Endothelial cell (in vitro differentiated cells): ENCODE measurements at places on chromosomes 13 and 19.

DNA sequence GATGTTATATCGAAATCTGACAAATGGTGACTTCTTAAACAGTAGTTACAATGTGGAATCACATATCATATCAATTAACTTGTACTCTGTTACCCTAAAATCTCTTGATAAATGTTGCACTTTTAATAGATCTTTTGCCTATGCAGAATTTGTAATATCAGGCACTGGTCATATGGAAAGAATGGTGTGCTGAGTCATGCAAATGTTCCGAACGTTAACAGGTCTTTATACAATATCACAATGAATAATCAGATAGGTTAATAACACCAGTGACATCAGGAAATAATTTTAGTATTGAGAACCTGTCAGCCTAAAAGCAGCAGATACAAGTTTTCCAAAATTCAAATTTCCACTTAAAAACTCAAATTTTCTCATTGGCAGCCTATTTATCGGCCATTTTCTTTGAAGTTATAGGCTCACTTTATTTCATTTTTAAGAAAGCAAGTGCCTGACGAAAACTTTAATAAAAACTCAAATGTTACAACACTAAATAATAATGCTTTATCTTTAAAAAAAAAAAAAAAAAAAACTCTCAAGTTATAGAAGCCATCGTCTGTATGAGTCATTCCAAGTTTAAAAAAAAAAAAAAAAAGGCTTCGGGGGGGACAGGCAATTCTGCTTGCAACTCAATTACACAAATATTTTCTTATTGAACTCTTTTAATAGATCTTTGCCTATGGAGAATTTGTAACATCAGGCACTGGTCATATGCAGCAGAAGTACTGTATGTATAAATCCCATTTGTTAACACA is 180.9 kb downstream of the DIAPH3 start:
- no peak for DNase-seq

GRCh38 chr19:42158926-42159325 is 26.7 kb upstream of the POU2F2 start:
- DNase-seq = no peak

GRCh38 chr13:76693086-76693485 is 193.1 kb downstream of the KCTD12 start:
- DNase-seq = no peak

GRCh38 chr13:27712421-27712820 is 79.9 kb upstream of the GSX1 start:
- no peak for DNase-seq

DNA sequence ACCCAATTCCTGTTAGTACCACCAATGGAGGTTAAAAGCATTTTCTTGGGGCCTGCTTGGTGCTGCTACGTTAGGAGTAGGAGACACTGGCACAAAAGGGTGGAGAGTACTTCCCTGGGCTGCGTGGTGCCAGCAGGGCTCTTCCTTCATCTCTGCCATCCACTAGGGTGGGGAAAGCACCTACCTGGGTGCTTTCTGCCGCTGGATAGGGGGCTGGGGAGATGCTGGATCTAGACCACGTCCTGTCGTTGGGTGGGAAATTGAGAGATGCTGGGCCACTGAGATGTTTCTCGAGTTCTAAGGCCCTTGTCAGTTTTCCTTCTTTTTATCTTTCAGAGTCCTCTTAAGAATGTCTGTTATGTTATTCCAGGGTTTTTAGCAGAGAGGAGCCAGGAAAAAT is 6.7 kb upstream of the FCGBP start:
- no peak for DNase-seq

DNA sequence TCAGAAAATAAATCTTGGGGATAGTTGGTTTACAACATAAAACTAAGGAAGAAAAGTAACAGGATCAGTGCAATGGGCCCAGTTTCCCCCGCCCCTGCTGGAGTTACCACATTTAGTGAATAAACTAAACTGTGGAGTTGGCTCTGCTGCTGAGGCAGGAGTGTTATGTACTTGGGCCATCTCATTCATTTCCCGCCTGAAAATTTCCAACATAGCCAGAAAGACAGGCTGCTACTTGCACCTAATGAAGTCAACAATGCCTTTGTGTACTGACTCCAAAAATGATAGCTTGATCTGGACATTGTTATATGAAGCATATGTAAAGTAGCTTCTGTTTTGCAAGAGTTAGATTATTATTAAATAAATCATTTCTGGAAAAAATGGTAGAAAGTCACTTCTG is 7.9 kb upstream of the RNASEH2B start:
- DNase-seq = no peak

- no peak for DNase-seq
These were observed 36.1 kb upstream of the PCDH8 start for GRCh38 chr13:52884429-52885010.

DNA sequence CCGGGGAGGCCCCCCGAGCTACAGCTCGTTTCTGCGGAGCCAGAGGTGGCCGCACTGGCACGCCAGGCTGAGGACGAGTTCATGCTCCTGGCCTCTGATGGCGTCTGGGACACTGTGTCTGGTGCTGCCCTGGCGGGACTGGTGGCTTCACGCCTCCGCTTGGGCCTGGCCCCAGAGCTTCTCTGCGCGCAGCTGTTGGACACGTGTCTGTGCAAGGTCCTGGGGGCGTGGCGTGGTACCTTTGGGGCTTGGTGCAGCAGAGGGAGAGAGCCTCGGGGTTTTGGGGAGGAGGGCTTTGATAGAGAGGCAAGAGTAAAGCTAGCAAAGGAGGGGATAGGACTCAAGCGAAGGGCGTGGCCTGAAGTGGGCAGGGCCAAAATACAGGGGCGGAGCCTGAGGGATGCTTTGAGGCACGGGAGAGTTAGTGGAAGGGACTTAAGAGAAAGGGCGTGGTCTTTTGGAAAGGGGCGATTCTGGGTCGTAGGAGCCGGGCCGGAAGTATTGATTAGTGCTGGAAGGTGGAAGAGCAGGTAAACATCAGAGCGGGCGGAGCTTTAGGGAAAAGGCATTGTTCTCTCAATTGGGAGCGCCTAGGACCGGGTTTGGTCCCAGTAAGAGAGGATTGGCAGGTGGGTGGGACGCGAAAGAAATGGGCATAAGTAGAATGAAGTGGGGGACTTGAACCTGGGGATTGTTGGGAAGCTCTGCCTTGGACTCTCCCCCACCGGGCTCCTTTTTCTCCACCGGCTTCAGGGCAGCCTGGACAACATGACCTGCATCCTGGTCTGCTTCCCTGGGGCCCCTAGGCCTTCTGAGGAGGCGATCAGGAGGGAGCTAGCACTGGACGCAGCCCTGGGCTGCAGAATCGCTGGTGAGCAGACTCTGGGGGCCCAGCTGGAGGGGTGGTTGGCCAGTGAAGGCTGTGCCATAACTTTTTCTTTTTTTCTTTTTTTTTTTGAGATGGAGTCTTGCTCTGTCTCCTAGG is 1.2 kb downstream of the PPM1N start:
- DNase-seq = peak; percentile 32

DNA sequence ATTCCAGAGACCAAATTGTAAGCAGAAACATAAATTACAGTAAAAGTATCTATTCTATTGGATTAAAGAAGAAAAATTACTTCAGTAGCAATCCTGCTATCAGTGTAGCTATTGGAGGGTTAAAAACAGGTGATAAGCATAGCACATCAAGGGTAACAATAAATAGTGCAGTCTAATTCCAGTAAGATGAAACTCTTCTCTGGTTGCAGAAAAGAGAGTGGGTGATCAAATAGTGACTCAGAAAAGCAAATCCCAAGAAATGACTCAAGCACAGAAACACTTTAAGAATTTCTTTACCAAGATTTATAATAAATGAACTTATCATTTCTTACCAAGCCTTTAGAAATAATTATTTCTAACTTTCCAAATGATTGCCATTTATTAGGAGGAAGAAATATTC is 135.7 kb downstream of the LMO7 start:
- DNase-seq = no peak

DNA sequence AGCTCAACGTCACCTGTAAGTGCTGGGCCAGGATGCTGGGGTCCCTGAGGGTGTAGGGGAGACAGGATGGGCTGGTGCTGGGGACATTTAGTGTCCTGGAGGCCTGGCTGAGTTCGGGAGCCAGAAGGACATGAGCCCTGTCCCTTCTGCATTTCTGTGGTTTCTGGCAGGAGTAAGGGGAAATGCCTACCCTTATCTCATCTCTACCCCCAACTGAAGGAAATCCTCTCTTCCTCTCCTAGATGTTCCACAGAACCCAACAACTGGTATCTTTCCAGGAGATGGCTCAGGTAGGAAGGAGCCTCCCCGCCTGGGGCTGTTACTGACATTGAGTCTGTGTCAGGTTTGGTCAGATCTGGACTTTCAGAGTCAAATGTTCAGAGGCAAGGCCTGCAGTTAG is 1.2 kb downstream of the CD33 start:
- no peak for DNase-seq

- no peak for DNase-seq
These were observed 15.0 kb upstream of the LMO7 start for GRCh38 chr13:75621147-75621546.

GRCh38 chr19:6632002-6632621 is 37.8 kb downstream of the TNFSF14 start:
- peak; percentile 67 for DNase-seq

GRCh38 chr19:35644987-35645679 is 3.0 kb upstream of the COX6B1 start:
- DNase-seq = peak; percentile 58

DNA sequence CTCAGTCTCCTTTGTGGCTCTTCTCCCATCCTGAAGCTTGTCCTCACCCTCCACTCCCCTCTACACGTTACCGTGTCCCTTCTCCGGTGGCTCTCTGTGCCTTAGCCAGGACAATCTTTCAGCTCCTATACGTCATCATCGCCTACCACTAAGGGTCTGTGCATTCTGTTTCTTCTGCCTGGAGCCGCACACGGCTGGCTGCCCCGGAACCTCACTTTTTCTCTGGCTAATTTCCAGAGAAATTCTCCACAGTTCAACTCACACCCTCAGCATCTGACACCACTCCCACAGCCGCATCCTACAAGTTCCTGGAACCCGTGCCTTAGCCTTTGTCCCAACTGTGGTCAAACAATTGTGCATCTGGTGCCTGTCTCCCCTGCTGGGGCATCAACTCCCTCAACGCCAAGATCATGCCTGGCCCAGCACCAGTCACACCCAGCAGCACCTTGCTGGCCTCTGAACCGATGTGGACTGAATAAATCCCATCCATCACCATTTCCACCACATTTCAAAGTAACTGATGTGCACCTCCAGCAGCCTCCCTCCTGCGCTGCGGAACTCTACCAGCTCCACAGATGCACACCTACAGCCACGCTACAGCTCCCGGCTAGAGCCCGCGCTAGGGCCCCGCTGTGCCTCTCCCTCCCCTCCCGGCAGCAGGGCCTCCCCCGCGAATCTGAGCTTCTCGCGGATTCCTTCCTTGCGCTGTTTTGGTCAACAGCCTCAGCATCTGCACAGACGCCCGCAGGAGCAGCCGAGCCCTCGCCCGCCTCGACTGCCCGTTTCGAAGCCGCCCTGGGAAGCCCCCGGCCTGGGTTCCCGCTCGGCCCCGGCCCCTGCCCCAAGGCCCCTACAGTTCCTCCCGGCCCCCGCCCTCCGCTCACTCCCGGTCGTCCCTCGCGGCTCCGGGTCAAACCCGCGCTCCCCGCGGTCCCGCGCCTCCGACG is 689 bp downstream of the DCUN1D2 start:
- peak; percentile 44 for DNase-seq

- no peak for DNase-seq
These were observed 111.8 kb downstream of the SACS start for GRCh38 chr13:23321535-23322241.

DNA sequence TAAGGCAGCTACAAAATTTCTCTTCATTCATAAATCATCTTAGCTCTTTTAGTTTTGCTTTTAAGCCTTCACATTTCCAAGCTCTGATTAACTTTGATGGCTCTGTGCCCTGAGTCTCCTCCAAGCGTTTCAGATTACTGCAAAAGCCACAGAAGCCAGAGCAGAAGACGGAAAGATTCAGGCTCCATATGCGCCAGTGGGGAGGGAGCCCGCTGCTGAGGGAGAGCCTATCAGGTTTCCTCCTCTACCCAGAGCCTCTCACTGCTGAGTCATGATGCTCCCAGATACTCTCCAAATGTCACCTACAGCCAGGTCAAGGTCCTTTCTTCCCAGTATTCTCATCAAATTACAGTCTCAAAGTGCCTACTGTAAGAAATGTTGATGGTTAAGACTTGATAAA is 193.6 kb downstream of the RAP2A start:
- DNase-seq = no peak

DNA sequence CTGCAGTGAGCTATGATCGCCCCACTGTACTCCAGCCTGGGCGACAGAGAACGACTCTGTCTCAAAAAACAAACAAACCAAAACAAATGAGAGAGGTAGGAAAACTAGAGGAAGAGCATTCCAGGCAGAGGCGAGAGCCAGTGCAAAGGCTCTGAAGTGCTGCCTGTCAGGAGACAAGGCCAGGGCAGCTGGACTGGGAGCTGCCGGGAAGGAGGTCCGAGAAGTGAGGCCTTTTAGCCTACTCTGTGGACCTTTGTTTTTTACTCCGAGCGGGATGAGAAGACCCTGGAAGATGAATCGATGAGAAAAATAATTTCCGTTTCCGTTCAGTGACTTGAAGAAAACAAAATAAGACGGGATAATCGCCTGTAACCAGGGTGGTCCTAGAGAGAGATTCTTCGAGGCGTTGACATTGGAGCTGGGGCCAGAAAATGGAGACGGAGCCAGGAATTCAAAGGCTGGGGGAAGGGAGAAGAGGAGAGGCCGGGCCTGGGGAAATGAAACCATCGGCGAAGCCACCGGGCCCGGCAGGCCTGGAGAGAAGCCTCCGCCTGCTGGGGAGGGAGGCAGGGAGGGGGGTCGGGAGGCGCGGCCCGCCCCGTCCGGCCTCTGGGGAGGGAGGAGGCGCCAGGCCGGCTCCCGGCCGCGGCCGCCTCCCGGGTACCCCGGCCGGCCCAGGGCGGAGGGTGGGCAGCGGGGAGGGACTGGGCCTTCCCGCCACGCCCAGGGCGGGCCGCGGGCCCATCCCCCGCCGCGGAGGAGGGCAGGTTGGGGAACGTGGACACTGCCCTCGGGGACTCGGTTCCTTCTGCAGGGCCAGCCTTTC is 7.8 kb upstream of the SERTAD1 start:
- peak; percentile 76 for DNase-seq

DNA sequence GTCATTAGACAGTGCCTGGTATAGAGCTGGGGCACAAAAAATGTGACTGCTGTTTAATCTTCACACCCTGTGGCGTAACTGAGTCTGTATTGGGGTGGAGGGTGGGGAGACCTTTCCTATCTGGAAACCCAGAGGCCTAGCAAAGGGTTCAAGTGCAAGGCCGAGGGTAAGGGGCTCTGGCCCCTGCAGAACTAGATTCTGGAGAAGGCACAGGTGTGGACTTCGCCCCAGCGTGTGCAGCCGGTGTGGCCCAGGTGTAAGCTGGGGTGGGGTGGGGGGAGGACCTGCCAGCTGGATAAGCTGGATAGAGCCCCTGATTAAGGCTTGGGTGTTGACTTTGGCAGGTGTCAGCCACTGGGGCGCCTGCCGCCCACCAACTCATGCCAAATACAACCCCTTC is 1.3 kb downstream of the RAB3D start:
- DNase-seq = no peak
